ENCODE measurements at places on chromosomes 16 and 17.

GRCh38 chr16:73064212-73064993 is 16.5 kb upstream of the ZFHX3 start:
- DNase-seq: peak; percentile 36

DNA sequence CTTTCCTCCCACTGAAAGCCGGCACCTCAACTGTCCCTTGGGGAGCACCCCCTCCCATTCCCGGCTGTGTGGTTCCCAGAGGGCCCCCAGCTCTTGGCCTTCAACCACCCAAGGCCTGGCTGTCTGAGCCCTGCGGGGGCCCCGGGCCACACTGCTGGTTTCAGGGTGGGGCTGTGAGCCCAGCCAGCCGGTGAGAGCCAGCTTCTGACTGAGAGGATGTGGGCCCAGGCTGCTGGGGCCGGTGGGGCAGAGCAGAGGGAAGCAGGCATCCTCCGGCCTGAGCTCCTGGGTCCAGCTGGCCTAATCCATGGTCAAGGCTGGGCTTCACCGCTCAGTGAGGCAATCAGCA is 875 bp upstream of the LGALS3BP start:
- no peak for DNase-seq

GRCh38 chr17:38746849-38747462 is 1.2 kb downstream of the PCGF2 start:
- no peak for DNase-seq

DNA sequence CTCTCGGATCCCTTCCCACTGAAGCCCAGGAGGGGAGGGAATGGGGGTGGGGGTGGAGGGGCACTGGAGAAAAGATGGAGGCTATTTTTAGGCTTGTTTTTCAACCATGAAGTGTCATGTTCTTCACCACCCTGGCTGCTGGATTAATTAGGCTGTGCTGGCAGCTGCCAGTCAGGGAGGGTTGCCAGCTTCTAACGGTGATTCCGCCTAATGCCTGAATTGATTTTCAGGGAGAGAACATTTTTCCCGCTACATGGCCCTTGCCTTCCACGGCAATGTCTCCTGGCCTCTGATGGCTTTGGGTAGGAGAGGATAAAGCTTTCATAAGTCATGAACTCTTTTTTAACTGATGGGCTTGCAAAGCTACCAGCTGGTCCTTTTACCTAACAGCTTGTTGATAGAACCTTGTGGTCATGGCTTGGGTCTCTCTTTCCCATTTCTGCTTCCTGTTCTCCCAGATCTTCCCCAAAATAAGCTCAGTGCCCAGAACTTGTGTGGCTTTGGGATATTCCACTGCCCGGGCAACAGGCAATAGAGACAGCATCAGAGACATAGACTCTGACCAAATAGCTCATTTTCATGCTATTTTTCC is 167.4 kb downstream of the PITPNC1 start:
- DNase-seq: no peak

DNA sequence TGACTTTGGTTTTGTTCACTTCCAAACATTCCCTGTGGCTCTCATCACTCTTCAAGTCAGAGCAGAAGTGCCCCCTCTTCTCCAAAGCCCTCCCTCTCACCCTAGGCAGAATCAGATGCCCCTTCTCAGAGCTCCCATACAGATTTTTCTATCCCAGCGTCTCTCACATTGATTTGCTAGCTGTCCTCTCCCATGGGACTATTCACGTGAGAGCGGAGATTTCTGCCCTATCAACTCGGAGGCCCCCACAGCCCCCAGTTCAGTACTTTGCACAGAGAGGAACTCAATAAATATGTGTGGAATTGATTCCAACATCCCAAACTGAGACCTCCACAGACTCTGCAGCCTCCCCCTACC is 182.6 kb downstream of the C16orf78 start:
- DNase-seq: no peak

DNA sequence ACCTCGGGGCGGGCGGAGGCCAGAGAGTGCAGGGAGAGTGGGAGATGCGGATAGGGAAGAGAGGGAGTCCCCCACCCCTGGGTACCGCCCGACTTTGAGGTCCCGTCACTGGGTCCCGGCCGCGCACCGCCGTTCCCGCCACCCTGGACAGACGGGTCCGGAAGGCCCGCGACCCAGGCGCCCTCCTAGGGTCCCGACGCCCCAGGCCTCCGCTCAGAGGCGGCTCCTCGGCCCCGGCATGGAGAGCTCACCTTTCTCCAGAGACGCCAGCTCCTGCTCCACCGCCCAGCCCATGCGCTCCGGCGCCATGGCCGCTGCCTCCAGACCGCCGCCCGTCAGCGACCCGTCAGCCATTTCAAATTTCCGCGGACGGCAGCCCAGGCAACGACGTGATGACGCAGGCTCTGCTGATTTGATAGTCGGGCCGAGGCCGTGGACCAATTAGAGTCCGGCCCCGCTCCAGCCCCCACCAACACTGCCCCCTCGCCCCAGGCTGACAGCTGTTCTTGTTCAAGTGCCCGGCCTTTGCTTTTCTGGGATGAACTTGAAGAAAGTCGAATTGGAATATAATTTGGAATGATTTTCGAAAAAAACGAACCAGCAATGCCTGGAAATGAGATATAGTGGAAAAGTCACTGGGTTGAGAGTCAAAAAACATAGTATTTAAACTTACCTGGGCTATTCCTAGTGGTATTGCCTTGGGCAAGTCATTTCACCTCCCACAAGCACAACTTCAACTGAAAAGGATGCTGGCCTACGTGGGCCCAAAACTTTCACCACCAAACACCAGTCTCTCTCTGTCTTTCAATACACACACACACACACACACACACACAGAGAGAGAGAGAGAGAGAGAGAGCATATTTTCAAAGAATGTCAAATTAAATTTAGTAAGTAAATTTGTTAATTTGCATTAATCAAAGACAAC is at the start of gene SHCBP1:
Gene SHCBP1 (minus strand): TSS at position 374 of the 928 bp plus-strand sequence. CDS start 20 bp downstream, at position 354.
- DNase-seq: peak; percentile 84

DNA sequence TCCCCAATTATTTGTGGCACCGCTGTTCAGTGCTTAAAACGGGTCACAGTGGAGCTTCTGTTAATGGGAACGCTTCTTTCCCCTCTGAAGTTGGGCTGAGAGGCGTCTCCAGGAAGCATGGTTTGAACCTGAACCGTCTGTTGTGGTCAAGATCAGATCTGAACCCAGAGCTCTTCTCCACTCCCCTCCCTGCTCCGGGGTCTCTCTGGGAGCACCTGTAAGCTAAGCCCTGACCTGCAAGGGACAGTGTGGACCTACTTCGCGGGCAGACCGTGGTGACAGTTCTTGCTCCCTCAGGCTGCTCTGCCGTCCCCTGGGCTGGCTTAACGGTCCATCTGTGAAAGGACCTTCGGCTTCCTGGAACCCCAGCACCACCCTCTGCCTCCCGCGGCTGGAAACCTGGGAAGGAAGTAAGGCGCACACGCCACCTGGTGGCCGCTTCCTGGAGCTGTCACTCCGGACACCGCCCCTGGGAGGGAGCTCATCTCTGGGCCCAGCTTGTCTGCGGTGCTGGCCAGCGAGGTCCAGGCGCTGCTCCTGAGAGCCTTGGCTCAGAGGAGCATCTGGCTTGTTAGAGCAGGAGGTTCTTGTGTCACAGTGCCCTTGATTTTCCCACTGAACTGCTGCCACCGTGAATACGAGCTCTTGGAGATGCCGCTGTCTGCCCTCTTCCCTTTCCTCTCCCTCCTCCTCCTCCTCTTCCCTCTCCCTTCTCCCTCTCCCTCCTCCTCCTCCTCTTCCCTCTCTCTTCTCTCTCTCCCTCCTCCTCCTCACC is 518.5 kb upstream of the EEF2KMT start:
- DNase-seq: peak; percentile 51

GRCh38 chr17:48790607-48791127 is 26.4 kb downstream of the TTLL6 start:
- no peak for DNase-seq

DNA sequence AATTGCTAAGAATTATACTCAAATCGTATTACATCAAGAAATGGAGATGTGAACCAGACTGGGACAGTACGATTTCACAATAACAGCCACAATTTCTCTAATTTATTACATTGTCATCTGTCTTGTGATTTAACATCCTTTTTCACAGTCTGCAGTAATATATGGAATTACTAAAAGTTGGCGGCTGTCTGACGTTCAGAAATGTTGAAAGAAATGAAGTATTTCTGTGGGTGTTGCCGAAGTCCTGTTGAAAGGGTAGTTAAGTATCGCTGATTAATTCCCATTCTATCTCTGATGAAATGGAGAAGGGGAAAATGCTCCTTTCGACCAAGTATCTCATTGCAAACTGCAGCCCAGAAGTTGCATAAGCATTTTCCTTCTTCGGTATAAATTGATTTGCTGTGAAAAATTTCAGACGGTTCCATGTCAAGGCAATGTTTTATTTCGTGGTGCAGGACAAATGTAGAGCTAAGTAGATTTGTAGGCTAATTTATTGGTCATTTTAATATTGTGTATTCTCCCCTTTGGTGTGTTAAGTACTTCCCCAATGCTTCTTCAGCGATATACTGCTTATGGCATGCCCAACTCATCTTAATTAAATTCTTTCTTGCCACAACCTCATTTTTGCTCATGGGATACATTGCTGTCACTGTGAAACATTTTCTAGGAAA is 775.2 kb upstream of the RBFOX1 start:
- DNase-seq: no peak

- no peak for DNase-seq
Measured at GRCh38 chr17:4529533-4530152, 25.5 kb downstream of the MYBBP1A start.

DNA sequence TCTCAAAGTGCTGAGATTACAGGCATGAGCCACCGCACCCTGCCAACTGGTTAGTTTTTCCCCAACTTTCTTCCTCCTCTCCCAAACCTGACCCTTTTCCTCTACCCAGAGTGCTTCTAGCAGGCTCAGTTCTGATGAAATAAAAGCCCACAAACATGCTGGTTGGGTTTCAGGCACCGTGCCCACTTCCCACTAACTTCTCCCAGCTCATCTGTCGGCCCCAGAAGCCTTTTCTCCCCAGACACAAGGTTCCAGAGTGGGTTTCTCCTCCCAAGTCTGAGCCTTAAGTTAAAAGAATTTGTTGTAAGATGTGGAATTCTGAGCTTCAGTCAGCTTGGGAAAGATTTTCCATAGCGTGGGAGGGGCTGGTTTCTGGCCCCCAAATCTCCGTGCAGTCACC is 11.5 kb upstream of the SCN4A start:
- DNase-seq: no peak

DNA sequence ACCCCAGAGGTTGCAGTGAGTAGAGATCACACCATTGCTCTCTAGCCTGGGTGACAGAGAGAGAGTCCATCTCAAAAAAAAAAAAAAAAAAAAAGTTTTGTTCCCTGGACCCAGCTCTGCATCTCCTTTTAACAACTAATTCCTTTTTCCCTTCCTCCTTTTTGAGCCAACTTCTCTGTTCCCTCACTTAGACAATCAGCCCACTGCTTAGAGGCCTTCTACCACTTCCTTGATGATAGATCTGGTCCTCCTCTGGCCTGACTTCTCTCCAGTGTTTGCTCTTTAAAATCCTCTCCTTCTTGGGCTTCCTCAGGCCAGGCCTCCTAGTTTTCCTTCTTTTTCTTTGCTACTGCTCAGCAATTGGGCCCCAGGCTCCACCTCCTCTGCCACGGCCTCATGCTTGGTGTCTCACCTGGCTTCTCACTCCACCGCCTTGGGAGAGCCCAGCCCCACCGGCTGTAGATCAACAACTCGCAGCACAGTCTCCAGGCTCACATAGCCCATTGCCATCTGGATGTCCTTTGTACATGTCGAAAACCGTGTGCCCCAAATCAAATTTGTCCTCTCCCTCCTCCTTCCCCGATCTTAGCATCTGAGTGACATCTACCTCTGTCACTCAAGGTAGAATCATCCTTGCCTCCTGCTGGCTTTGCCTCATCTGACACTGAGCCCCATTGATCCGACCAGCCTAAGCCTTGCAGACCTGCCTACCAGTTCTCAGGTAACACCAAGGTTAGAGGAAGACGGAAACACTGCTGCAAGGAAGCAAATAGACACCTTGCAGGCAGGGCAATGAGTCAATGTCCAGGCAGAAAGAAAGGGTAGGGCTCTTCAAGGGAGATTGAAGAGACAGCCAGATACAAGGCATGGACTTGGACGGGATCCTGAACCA is 17.4 kb downstream of the ARHGAP27 start:
- no peak for DNase-seq

DNA sequence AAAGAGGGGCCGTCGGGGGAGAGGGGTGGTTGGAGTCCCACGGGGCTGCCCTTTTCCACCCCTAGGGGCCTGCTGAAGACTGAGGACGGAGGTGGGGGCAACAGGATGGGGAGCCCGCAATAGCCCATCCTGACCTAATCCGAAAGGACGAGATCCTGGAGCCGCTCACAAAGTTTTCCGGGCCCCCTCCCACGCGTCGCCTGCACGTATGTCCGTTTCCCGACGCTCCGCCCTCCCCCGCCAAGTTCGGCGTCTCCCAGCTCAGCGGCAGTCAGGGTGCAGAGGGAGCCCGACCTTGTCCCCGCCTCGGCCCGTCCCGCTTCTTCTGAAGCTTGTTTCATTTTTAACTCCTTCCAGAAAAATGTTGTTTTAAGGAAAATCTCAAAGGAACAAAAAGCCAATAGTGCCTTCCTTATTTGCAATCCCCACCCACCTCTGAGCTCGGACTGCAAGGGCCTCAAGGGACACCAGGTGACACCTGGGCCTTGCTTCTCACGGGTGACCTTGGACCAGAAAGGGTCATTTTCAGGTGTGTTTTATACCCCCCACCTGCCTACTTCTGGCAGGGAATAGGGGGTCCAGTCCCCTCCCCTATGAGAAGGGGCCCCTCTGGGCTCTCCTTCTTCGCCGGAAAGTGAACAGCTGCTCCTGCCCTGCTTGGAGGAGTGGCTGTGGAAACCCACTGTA is 3.4 kb upstream of the ZNF423 start:
- DNase-seq: no peak

- no peak for DNase-seq
Measured at GRCh38 chr17:8921147-8921546, 44.4 kb downstream of the PIK3R5 start.

GRCh38 chr17:74149597-74150427 is 53.7 kb upstream of the RPL38 start:
- DNase-seq: no peak

All from GM12891 (cell line).